Naive thymus-derived CD4-positive, alpha-beta T cell (primary cell): ENCODE measurements at places on chromosomes 5 and 9. TPM values are rescaled to one million over a fixed set of nuclear protein-coding genes. Genes with fewer than 3 reads are reported as not detected.

DNA sequence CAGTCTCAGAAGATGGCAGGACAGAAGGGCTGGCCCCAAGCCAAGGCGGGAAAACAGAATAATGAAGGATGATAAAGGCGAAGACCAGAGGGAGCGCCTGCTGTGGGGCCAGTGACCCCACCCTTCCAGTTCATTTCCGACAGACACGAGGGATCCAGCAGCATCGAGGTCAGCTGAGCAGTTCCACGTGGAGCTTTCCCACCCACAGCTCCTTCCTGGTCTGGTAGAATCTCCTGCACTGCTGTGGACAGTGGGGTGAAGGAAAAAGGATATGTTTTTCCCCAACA, 265.9 kb upstream of the VLDLR start:
- no peak for DNase-seq

DNA sequence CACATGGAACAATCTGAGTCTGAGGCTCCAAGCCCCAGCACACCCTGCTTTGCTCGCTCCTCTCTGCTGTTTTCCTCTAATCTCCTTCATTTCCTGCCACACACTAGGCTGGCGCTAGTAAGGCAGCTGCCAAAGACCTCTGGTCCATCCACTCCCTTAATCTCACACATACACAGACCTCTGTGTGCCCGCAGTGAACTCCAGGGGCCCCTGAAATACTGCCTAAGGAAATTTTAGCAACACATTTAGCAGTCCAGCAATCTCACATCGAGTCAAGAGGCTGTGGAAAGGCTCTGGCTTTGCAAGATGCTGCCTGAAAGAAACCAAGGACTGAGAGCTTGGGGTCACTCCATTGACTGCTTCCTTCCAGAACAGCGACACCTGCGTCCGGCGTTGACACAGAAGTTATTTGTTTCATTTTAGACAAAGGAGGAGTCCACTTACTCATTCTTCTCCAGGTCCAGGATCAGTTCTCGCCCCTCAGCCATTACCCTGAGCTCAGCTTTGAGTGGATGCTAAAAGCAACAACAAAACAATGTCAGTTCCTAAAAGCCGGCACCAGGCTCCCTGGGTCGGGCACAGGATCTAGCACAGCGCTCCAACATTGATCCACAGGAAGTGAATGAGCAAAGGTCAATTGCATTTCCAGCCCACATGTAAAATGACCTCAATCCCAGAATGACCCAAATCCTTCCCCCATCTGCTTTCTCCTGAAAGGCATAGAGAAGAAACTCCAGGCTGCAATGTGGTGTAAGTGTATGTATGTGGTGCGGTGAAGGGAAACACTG, 11.5 kb downstream of the ADAM19 start:
- no peak for DNase-seq

GRCh38 chr5:7813576-7813975, 37.4 kb downstream of the CFAP90 start:
- DNase-seq, result no peak

KLF4 gene
- polyA plus RNA-seq, result not detected

GRCh38 chr9:88531920-88532698, 2.9 kb upstream of the NXNL2 start:
- DNase-seq, result no peak

- no peak for DNase-seq
Observed at GRCh38 chr5:148541054-148541835, 113.1 kb downstream of the HTR4 start.

GRCh38 chr9:69731348-69731747, 28.5 kb downstream of the PTAR1 start:
- DNase-seq, result no peak

DNA sequence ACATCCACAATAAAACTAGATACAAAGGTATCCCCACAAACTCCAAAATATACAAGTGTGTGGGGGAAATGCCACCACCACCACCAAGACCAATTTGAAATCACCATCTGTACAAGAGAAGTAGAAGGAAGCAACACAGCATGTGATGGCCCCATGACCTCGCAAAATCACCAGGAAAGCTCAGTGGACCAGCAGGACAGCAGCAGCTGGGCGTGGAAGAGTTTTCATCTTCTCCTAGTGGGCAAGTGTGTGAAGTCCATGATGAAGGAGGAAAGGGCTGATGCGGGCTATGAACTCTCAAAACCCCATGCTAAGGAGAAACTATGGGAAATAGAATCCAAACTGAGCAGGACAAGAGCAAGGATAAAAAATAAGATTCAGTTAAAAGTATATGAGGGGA, 58.1 kb downstream of the GOLPH3 start:
- DNase-seq, result no peak

- DNase-seq, result no peak
Observed at GRCh38 chr5:130333089-130333488, 428.8 kb downstream of the CHSY3 start.

DNA sequence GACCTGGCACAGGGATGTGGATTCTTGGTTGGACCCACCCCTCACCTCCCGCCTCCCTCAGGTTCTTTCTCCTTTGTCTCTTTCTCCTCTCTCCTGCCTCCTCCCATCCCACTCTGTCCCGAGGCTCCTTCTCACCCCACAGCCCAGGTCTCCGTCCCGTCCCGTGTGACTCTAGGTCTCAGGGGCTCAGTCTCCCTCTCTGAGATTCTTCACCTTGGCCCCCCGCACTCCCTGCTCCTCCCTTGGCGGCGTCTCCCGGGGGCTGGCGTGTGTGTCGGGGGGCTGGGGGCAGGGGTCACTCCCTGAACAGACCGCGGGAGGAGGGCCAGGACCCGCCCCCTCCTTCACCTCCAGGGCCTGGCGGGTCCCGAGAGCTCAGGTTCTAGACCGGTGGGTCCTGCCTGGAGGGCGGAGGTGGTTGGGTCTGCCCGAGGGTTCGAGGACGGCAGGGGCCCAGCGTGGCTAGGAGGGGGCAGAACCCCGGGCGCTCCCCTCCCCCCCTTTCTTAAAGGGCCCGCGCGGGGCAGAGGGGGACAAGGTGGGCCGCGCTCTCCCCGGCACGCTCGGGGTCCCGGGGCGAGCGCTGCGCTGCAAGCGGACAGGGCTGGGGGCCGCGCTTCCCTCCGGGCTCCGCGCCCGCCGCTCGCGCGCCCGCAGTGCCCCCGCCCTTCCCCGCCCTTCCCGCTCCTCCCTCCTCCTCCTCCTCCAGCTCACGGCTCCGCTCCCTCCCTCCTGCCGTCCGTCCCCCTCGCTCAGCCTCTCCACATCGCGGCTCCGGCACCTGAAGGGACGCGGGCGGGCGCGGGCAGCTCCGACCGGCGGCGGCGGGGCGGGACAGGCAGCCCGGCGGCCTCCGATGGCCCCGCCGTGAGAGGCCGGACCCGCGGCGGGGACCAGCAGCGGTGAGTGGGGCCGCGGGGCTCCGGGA, at the start of gene PSD2:
Gene PSD2, plus strand, starts transcription at position 735 of the 928 bp plus-strand sequence. CDS start 13,633 bp downstream, outside the sequence.
- no peak for DNase-seq

- no peak for DNase-seq
Observed at GRCh38 chr5:154728939-154729588, 26.1 kb upstream of the LARP1 start.

DNA sequence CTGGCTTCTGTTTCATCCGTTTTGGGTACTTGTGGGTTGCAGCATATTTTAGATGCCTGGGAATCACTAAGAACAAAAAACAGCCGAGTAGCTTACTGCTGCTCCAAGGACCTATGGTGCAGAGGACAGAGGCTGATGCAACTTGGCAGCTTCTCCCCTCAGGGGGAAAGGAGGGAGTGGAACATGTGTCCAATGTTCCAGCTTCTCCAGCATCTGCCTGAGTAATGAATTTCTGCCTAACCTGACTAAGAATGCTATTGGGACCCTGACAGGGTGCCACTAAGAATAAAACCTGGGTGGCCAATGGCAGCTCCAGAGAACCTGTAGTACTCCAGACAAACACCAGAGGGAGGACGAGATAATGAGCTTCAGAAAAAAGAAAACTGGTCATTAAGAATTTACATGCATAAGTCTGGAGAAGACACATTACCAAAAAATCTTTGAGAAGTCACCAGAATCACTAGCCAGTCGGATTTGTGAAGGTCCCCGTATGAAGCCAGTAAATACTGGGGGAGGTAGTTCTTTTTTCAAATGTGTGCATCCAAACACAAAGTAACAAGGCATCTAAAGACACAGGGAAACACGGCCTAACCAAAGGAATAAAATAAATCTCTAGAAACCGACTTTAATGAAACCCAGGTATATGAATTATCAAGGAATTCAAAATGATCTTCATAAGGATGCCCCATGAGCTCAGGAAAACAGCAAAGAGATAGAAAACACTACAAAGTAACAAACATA, 293.5 kb downstream of the HINT1 start:
- peak; percentile 6 for DNase-seq
